ENCODE measurements at places on chromosomes 2 and 18. TPM values are rescaled to one million over a fixed set of nuclear protein-coding genes. Genes with fewer than 3 reads are reported as not detected.

DNA sequence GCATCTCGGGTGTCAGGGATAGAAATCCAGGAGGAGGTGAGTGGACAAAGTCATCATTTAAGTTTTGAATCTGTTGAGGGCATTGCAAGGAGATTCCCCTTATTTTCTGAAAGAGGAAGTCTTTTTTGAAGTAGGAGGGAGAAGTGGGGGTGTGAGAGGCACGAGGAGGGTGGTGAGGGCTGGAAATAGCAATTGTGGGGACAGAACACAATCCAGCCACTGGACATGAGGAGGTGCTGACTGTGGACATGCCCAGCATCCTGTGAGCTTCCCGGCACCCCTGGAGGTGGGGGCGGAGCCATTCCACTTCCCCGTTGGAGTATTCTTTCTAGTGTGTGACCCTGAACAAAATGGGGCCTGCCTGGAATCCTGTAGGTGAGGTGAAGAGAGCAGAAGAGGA, 310.7 kb upstream of the EPAS1 start:
- no peak for DNase-seq

GRCh38 chr2:11914455-11914854, 168.0 kb downstream of the LPIN1 start:
- DNase-seq = peak; percentile 85

DNA sequence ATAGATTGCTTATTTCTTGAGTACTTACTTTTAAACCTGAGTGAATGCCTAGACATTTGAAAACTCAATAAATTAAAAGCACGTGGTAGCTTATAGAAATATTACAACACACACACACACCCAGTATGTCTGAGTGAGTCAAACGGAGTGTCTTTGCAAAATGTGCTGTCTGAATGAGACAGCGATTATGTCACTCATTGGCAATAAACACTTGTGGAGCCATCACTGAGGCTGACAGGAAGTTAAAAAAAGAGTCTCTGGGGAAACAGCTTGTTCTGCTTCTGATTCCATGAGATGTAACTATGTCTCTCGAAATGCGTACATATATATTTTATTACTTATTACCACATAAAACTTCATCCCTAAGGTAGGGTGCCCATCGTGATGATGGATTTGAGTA, 22.3 kb upstream of the VPS4B start:
- DNase-seq = peak; percentile 63

DNA sequence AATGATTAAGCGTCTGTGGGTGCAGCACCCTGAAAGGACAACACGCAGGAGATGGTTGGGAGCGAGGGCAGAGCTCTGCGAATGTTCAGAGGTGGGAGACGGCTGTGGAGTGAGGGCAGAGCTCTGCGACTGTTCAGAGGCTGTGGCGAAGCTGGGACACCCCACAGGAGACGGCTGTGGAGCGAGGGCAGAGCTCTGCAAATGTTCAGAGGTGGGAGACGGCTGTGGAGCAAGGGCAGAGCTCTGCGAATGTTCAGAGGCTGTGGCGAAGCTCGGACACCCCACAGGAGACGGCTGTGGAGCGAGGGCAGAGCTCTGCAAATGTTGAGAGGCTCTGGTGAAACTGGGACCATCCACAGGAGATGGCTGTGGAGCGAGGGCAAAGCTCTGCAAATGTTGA, 40.0 kb upstream of the SNTG2 start:
- DNase-seq = no peak

- DNase-seq = no peak
Observed at GRCh38 chr2:201857326-201857725, 51.0 kb downstream of the CDK15 start.

DNA sequence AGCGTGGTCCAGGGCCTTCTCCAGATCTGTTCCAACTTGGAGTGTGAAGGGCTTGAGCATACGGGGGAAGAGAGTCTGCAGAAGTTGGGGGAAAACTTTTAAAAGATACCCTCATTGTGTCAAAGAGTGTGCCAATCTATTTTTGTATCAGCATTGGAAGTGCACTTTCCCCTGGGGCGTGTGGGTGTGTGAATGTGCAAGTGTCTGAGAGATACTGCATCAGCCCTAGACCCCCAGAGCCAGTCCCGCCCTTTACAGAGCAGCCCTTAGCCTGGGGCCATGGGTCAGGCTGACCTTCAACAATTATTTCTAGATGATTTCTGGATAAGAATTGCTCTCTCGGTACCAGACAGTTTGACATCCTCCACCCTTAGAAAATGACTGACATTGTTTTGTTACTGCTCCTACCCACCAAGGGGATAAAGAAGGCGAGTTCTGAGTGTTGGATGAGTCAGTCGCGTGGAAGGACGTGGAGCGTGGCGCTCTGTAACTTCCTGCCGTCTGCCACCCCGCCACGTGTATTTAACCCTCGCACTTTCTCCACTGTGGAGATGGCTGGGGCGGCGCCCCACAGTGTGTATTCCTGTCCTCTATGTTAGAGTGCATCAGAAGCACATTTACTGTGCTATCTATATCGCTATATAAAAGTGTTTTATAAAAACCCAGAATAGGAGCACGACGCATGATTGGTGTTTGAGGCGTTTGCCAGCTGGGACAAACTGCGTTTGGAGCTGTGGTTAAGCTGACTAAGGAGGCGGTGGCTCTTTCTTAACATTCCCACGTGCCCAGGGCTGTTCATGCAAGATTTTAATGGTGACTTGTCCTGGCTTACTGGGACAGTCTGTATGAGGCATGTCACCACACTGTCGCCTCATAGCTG, 122.6 kb downstream of the CABLES1 start:
- DNase-seq = peak; percentile 63

DNA sequence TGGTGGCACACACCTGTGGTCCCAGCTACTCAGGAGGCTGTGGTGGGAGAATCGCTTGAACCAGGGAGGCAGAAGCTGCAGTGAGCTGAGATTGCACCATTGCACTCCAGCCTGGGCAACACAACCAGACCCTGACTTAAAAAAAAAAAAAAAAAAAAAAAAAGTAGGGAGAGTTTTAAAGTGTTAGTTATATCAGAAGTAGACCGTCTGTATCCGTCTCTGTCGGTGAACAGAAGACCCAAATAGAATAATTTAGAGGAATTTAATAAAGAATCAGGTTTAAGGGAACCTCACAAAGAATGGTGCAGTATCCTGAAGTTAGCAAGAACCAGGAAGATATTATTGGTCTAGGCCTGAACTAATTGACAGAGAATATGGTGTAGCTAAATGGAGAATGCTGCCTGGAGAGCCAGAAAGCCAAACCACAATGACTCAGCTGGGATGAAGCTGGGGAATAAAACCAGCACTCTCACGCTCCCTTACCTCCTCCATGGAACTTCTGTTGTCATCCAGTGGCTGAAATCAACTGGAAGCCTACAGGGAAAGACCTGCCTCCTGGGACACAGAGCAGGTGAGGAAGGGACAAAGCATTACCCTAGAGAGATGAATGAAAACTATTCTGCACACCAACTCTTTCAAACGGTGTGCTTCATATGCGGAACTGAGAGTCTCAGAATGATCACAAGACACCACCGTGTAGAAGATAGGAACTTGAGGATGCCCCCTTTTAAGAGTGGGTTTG, 39.1 kb upstream of the PLEKHM3 start:
- peak; percentile 80 for DNase-seq

DNA sequence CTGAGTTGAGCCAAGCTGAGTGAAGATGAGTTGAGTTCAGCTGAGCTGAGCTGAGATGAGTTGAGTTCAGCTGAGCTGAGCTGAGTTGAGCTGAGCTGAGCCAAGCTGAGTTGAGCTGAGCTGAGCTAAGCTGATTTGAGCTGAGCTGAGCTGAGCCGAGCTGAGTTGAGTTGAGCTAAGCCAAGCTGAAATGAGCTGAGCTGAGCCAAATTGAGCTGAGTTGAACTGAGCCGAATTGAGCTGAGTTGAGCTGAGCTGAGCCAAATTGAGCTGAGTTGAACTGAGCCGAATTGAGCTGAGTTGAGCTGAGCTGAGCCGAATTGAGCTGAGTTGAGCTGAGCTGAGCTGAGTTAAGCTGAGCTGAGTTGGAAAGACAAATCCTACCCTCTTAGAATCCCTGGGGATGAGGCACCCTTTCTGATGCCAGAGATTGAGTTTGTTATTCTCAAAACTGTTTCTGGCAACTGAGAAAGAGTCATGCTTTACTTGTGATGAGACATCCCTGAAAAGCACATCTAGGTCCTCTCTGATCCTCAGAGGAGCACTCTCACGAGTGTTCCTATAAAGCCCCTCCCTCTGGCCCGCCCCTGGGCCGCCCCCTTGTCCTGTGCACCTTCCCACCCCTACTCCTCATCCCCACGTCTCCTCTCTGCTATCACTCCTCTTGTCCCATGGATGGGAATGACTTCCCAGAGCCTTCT, 116.5 kb downstream of the MCFD2 start:
- no peak for DNase-seq

- peak; percentile 74 for DNase-seq
Observed at GRCh38 chr18:2515171-2515787, 56.0 kb downstream of the METTL4 start.

- peak; percentile 35 for DNase-seq
Observed at GRCh38 chr2:234861841-234862735, 89.7 kb upstream of the SH3BP4 start.

DNA sequence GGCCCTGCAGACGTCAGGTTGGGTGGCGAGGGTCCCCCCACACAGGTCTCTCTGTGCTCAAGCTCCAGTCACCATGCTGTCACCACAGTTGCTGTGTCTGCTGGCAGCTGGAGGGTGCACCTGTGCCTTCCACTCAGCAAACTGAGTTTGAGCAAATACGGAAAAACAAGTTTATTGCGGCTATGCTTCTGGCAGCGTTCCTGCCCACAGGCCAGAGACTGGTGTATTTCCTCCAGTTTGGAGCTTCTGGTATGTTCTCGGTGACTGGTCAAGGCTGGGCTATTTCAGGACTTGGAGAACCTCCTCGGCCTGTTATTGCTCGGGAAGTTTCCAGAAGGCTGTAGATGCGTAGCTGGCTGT, 132.6 kb downstream of the SEPTIN10 start:
- no peak for DNase-seq

GRCh38 chr2:153474876-153475435, 3.6 kb downstream of the RPRM start:
- DNase-seq = no peak

The FSHR gene
- total RNA-seq = not detected

The CYS1 gene
- total RNA-seq = 1.6 TPM

The DSG4 gene
- not detected for total RNA-seq

The VPS54 gene
- 32.0 TPM for total RNA-seq
